NCI-H2029 treated with DMSO at 0.1 percent for 48 hours (cell line): ENCODE measurements at places on chromosomes 4 and X.
A peak's percentile ranks its signal among the peaks of the same experiment; 100 is the strongest.

- DNase-seq: no peak
These were observed 69.6 kb upstream of the NDP start for GRCh38 chrX:44042751-44043150.

DNA sequence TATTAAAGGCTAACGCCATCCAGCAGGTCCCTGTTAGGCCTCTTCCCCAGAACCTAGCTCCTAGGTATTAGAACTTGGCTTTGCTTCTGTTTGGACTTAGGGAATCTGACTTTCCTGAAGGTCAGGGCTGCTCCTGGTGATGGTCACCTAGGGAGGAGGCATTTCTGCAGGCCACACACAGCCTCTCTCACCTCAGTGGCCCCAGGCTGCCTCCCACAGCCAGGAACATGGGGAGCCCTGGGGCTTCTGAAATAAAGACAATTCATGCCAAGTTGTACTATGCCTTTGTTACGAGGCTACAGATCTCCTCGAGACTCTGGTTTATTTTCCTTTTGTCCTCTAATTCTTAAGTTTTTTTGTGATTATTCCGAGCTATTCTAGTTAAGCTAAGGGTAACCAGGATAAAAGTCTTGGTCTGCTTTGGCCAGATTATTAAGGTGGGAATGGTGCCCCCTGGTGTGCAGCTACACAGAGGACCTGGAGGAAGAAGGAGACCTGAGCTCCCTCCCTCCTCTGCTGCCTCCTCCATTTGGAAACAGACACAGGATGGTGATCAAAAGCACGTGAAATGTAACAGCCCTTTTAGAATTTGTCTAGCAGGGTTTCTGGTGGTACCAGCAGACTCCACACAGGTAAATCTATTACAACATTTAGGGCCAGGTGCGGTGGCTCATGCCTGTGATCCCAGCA, 131.0 kb downstream of the DCLK2 start:
- no peak for DNase-seq

- no peak for DNase-seq
These were observed 72.9 kb downstream of the CLNK start for GRCh38 chr4:10611673-10612072.

DNA sequence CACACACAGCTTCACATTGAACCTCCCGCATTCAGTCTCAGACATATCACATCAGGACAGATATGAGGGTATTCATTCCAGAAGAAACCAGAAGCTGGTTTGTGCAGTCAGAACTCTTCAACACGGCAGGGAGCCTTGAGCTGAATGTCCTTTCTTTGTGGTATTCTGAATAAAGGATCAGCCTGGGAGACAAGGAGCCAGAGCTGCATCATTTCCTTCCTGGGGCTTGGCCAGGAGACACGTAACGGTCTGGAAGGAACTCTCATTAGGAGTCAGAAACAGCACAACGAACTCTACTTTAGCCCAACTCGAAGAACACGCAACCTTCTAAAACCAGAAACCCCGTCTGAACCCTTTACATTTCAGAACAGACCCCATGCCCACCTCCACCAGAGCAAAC, 46.4 kb downstream of the KDR start:
- no peak for DNase-seq

DNA sequence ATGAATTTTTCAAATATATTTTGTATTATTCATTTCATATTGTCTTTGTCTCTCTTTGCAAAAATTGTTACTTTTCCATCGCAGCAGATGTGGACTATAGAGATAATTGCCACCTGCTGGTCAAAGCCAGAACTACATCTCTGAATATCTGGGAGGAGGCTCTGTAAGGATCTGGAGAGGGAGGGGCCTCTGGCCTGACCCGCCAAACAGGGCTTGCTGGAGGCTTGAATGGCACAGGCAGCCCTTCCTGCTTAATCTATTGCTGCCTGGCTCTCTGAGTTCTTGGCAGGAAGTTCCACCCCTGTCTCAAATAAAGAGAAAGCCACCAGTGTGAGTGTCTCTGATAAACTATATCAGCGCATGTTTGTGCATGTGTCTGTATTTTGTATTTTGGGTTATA, 132.4 kb downstream of the ZMAT1 start:
- DNase-seq: peak; percentile 25

GRCh38 chr4:6986072-6986780, 56.9 kb upstream of the TADA2B start:
- DNase-seq: no peak

- no peak for DNase-seq
These were observed 991.3 kb downstream of the FSTL5 start for GRCh38 chr4:161172396-161173026.

DNA sequence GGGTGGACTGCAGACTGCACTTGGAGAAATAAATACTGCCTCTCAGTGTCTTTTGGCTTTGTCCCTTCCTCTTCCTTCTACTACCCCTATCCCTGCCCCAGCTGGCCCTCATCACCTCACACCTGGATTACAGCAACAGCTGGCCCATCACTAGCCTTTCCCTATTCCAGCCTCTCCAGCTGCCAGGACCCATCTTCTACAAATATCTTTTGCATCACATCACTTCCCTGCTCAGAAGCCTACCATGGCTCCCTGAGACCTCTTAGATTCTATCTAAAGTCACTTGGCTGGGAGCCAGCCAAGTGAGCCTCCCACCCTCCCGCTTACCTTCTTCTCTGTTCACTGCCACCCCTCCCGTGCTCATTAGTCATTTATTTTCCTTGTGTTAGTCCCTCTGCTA, 66.8 kb downstream of the TSC22D3 start:
- no peak for DNase-seq

GRCh38 chrX:121479406-121479805, 432.0 kb downstream of the GLUD2 start:
- no peak for DNase-seq

- DNase-seq: peak; percentile 46
These were observed 1.4 kb upstream of the C4orf50 start for GRCh38 chr4:6019316-6020263.

- DNase-seq: no peak
These were observed 125.3 kb downstream of the SCFD2 start for GRCh38 chr4:53240573-53240972.

- no peak for DNase-seq
These were observed 156.6 kb downstream of the CHIC2 start for GRCh38 chr4:53907772-53908171.

GRCh38 chr4:6914448-6914847, 4.8 kb downstream of the TBC1D14 start:
- DNase-seq: no peak

DNA sequence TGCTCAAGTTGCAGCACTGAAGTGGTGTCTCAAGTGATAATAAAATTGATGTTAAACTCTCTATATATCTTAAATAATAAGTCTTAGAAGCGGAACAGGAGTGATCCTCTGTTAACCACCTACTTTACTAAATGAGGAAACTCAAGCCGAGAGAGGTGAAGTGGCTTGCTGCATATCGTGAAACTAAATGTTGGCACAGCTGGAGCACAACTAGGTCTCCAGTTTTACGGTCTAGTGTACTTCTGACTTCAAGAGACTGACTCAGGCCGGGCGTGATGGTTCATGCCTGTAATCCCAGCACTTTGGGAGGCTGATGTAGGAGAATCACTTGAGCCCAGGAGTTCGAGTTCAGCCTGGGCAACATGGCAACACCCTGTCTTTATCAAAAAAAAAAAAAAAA, 35.5 kb upstream of the PLS3 start:
- peak; percentile 62 for DNase-seq

GRCh38 chr4:181105487-181105886, 1137.7 kb upstream of the TENM3 start:
- DNase-seq: no peak

DNA sequence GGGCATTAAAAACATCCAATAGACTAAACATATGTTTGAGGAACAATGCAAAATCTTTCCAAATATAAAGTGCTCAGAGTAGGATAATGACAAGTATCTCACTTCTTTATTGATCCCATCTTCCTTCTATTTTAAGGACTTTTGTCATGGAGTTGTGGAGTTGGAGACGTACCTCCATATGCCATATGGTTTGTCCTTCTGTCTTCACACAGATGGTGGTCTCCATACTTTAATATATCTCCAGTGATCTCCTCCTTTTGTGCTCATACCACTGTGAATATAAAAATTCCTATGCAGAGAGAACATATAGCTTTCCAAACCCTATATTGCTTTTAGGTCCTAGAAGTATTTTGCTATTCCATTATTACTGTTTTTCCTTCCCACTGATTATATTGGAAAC, 64.5 kb downstream of the GABRB1 start:
- no peak for DNase-seq

DNA sequence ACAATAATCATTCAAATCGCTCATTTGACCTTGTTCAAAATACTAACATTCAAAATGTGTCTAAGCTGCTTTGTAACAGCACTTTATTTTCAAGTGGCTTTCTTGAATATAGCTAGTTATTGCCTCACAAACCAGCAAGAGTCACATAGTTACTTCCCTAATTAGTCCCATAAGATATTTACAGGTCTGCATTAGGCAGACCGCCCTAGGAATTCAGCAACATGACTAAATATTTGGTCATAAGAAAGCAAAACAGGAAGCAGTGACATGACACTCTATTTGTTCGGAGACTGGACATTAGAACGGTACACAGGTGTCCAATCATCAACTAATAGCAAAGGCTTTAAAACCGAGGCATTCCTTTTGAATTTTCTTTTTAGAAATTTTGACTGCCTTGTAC, 262.0 kb downstream of the COL25A1 start:
- no peak for DNase-seq

- DNase-seq: no peak
These were observed 614.6 kb downstream of the PPP4R3C start for GRCh38 chrX:26848511-26848910.

DNA sequence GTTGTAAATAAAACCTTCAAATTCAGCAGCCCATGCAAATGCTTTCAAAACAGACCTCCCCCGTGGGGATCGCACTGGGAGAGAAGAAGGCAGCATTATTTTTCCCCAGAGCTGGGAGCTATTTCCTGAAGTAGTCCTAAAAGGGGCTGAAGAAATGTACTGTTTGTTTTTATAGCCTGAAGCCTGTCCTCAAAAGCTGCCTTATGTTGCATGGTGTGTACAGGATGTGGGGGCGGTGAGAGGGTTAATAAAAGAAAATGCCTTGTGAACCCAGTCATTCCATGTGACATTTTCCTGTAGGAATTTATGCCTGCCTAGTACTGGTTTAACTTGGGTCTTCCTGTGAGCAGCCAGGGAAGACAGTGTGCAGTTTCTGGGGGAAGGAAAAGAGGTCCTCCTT, 144.1 kb downstream of the SOWAHB start:
- DNase-seq: no peak

DNA sequence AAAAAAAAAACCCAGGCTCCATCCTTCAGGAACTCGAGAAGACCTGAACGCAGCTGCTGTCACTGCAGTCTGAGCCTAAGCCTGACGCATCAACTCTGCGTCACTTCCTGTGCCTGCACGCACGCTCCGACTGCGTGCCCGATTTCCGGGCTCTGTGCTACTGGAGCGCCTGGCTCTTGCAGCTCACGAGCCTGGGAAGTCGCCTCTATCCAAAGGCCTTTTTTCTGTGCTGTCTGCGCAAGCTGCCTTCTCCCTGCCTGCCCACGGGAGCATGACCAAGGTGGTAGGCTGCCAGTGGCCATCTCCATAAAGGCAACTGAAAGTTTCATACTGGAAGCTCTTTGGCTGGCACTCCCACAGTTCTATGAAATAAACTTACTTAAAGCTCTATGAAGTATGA, 9.9 kb upstream of the GASK1B start:
- DNase-seq: peak; percentile 1

GRCh38 chrX:40107291-40108161, 9.8 kb upstream of the BCOR start:
- no peak for DNase-seq

GRCh38 chr4:6338175-6338950, 68.7 kb downstream of the WFS1 start:
- no peak for DNase-seq

DNA sequence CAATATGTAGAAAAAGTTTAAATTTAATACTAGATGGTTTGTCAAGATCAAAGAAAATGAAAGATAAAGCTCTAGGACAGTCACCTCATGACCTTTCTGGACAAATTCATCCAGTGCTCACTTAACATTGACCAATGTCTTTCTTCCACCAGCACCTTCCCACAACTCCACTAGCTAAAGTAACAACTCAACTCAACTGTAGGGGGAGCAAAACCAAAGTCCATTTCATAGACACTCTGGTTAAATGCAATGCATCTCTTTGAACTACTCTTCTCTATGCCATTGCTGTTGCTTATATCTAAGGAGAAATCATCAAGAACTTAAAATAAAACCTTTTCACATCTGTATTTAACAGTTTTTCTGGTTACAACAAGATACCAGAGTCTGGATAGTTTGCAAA, 25.1 kb downstream of the UGT2B4 start:
- no peak for DNase-seq

DNA sequence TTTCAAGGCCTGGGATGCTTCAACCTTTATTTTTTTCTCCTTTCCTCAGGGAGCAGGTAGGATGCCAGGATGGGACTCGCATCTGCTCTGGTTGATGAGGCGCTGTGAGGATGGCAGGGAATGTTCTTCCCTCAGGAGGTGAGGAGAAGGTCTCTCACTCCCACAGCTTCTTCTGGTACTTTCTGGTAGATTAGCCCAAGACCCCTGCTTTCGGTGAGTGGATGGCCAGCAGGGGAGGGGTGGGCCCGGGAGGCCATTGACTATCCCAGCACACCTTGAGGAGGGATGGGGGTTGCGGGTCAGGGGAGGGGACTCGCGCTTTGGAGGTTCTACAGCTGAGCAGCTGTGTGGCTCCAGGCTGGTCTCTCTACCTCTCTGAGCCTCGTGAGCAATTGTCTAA, 14.8 kb downstream of the CYTL1 start:
- DNase-seq: no peak

DNA sequence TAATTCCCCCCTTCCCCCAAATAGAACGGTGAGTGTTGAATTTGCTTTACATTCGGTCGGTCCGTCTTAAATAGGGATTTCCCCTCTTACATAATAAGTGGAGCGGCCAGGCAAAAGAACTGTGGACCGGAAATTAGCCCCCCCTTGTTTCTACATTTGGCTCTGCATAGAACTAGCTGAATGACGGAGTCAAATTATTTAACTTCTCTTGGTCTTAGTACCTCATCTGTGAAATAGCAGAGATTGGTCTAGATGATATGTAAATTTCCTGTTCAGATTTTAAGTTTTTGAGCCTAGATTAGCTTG, 1.3 kb downstream of the SPATA18 start:
- no peak for DNase-seq

DNA sequence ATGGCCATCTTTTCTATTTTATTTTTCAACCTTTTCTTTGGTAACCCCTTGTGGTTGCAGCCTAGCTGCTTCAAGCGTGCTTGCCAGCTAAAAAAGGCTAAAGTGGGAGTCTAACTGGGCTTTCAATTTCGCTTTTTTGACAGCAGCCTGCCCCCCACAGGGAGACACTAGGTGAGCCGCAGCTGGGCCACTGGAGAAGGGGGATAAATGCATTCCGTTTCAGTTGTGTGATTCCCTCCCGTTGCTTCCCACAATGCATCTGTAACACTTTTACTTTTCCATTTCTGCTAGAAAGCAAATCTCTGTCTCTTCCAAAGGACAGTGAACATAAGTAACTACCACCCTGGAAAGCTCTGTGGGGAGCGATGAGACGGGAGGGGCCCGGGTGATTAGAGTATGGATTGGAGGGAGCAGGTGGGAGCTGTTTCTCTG, 86.3 kb upstream of the RAPGEF2 start:
- no peak for DNase-seq
